Kidney epithelial cell (primary cell): ENCODE measurements at places on chromosomes 13 and 19.

DNA sequence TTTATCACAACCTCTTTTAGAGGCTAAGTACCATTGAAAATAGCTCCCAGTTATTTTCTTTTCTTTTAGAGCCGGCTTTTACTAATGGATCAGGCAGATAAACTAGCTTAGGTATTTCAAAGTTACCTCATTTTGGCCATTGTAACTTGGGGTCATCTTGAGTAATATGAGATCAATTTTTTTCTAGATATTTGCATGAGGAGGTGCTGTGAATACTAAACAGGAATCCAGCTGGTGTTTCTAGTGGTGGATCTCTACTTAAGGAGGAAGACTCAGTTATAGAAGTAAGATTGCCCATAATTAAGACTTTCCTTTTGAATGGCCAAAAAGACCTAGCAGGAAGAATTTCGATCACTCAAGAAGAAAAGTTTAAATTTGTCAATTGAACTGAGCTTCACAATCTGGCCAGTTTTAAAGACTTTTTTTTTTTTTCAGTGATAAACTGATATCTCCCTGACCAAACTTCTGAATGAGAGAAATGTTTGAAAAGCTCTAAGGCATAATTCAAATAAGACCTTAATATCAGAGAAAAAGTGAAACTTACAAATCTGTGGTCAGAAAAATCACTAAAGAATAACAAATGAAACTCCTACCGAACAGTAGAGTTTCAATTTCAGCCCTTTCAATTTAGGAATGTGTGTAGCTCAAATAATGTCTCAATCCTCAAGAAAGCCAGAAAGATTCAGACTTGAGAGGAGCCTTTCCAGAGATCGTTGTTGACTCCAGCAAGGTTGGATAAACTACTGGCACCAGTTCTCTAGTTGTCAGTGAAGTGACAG, 11.6 kb upstream of the NAA16 start:
- no peak for DNase-seq

DNA sequence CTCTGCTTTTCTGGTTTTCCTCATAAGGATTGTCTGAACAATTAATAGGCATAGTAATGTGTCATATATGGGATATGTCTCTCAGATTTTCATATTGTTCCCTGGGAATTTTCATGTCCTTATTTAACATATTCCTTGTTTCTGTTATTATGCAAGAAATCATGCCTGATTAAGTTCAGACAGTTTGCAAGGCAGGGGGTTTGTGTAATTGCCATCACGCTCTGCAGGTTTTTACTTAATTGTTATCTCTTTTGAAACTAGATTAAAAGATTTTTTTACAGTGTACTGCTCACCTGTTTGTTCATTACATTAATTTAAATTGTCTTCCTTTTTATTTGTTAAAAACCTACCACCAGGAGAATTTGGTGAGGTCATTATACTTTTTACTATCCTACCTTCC, 1253.2 kb upstream of the PRR20A start:
- DNase-seq: no peak

GRCh38 chr13:48654511-48654910, 782 bp downstream of the CYSLTR2 start:
- no peak for DNase-seq

DNA sequence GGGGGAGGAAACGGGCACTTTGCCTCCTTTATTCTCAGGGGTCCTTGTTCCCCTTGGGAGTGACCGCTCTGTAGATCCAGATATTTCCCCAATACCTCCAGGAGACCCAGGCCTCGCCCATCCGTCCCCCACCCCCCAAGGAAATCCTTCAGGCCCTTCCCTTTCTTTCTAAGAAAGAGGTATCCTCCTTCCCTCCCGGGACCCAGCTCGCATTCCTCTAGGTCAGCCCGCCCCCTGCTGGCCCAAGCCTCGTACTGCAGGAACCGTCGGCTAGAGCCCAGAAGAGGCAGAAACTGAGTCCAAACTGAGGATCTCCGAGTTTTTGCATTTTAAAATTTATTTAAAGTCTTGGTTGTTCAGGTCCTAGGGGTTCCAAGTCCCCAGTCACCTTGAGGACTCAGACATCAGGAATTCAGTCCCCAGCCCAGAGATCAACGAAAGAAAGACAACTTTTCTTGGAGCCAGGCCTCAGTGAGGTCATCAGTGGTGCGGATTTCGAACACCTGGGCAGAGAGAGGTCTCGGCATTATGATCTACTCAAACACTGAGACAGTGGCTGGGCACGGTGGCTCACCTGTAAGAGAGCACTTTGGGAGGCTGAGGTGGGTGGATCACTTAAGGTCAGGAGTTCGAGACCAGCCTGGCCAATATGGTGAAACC, 7.5 kb upstream of the LRFN1 start:
- no peak for DNase-seq

GRCh38 chr19:2135474-2136402, 15.6 kb downstream of the AP3D1 start:
- DNase-seq: no peak

DNA sequence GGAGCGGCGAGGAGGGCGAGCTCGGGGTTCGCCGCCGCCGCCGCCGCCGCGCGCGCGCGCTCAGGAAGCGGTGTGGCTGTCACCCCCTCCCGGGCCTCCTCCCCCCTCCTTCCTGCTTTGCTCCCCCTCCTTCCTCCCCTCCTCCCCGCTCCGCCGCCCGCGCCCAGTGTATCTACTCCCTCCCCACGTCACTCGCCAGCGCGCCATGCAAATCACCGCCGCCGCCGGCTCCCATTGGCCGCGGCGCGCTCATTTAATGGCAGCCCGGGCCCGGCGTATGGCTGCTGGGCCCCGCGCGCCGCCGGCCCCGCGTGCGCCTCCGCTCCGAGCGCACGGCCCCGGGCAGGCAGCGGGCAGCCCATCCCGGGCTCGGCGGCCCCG, 335 bp upstream of the SOX1 start:
- no peak for DNase-seq

- DNase-seq: no peak
These were observed 48.2 kb upstream of the RNF113B start for GRCh38 chr13:98225036-98225940.

- no peak for DNase-seq
These were observed 20.1 kb downstream of the GPR18 start for GRCh38 chr13:99237981-99238662.

- DNase-seq: peak; percentile 59
These were observed 9.2 kb upstream of the SERP2 start for GRCh38 chr13:44364345-44365000.

DNA sequence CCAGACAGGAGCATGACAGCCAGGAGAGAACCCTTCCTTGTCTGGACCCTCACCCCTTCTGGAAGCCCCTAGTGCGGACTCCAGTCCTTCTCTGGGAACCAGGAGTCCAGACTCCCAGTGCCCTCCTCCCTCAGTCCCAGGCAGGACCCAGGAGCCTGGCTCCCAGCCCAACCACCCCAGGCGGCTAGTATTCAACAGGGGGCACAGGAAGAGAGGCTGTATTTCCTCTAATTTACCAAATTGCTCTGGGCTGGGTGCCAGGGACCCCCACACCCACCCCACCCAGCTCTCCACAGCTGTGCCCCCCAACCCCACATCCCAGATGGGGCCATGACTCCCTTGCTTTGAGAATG, 3.3 kb downstream of the GRIN2D start:
- DNase-seq: no peak

DNA sequence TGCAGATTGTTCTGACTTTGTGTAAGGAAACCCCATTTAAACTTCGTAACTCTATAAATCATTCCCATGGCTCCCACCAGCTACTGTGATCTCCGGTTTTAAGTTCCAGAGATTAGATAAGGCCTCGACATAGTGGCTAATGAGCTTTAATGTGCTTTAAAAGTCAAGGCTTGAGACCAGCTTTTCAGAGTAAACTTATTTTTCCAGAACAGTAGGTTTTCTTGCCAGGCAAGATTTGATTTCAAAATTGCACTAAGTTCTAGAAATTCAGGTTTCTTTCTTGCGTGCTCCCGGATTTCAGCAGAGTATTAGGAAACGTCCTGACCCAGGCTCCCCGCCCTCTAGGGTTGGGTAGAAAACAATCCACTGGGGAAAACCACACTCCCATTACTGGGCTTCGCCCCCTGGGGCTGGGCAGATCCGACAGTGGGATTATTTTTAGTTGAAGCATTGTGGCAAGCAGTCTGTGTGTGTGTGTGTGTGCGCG, 43.3 kb downstream of the CRYL1 start:
- DNase-seq: no peak

DNA sequence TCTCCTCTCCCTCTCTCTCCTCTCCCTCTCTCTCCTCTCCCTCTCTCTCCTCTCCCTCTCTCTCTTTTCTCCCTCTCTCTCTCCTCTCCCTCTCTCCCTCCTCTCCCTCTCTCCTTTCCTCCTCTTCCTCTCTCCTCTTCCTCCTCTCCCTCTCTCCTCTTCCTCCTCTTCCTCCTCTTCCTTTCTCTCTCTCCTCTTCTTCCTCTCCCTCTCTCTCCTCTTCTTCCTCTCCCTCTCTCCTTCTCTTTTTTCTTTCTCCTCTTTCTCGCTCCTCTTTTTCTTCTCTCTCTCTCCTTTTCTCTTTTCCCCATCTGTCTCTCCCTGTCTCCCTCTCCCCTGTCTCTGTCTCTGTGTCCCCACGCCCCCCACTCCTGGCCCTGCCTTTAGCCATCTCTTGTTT, 136.7 kb downstream of the GGACT start:
- no peak for DNase-seq

GRCh38 chr13:51912091-51912490, 50.3 kb downstream of the CCDC70 start:
- DNase-seq: no peak

DNA sequence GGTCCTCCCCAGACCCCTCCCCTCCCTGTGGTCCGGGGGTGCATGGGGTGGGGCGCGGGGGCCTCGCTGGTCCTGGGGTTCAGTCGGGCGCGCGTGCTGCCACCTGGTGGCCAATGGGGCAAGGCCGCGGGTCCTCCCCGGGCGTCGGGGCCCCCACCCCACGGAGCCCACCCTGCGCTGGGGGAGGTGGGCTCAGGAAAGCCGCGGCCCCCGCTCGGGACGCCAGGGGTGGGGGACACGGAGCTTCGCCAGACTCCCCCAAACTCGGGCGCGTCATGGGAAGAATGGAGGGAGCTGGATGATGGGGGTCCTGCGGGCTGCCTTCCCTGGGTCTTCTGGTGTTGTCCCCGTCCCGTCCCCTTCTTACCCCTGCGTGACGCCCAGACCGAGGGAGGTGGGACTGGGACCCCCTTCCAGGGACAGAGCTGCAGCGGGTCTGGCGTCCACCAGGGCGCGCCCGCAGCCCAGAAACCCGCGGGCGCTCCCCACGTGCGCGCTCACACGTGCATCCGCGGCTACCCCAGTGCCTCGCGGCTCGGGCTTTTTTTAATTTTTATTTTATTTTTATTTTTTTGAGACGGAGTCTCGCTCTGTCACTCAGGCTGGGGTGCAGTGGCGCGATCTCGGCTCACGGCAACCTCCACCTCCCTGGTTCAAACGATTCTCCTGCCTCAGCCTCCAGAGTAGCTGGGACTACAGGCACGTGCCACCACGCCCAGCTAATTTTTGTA, 19.8 kb upstream of the TCF3 start:
- DNase-seq: no peak

DNA sequence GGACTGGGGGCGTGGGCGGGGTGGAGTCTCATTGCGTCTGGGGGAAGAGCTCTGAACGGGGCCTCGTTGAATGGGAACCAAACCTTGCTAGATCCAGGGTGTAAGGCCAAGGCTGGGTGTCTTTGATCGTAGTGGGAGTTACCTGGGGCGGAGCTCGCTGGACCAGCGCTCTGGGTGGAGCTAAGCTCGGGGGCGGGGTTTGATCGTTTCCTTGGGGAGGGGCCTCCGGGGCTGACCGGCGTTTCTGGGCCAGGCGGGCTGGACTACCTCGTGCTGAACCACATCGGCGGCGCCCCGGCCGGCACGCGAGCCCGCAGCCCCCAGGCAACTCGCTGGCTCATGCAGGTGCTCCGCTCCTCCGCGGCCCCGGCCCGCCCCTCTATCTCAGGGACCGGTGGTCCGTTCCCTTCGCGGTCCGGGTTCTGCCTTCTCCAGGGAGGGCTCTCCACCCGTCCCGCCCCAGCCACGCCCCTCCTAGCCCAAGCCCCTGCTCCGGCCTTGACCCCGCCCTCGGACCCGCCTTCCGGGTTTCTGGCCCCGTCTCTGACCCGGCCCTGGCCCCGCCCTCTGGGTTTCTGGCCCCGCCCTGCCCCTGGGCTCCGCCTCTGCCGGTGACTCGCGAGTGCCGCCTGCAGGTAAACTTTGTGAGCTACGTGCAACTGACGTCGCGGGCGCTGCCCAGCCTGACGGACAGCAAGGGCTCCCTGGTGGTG, 3.3 kb upstream of the RPL36 start:
- DNase-seq: peak; percentile 57
